Stimulated activated CD4-positive, alpha-beta T cell treated with anti-CD3 and anti-CD28 coated beads, Interleukin-1b, Interleukin-23, amount 100 ng/mL, for 1 hour (primary cell): ENCODE measurements at places on chromosomes 13 and 19.

DNA sequence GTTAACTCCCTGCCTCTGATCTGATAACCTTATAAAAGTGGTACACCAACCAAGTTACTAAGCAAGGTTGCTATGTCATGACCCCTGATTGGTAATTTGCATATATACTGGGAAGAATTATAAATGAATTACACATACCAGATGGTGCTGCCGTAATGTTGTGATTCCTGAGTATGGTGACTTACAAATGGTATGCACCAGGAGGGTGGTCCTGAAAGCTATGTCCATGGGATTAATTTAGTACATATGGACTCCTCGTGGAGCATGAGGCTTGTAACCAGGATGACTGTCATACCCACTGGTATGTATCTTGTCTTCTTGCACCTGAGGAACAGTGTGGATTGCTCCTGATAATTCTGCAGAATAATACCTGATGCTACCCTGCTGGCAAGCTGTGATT is 240.6 kb downstream of the GPC6 start:
- DNase-seq = no peak

DNA sequence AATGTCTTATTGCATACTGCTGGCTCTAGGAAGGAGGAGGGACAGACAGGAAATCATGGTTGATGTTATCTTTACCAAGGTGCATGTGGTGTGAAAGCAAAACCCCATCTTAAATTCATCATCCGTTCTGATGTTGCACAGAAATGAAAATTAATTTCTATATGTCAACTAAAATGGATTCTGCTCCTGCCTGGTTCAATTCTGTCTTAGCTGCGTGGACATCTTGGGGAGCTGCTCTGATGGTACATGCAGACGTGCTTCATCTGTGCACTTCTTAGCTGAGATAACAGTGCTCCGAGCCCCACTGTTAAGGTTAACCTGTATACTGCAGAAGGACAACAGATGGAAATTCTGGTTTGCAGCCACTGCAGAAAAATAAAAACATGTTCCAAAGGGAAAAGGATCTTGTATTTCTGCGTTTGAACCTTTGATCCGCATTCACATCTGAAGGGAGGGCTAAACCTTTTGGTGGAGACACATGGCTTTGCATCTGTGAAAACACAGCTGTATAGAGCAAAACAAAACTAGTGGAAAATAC is 155.6 kb downstream of the TM9SF2 start:
- no peak for DNase-seq

DNA sequence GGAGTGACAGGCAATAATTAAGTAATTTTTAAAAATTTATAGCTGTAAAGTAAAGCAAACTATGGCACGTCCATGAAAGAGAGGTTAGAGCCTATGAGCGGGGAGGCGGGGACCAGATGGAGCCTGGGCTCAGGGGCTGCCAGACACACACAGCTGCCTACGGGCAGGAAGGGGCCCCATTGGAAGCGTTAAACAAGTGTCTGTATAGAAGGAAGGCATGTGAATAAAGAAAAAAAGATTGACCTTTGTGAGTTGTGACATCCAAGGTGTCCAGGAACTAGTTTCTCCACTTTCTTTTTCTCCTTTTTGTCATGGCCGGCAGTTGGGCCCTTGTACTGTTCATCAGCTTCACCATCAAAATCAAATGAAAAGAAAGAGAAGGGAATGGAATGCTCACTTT is 56.8 kb downstream of the LRCH1 start:
- no peak for DNase-seq

DNA sequence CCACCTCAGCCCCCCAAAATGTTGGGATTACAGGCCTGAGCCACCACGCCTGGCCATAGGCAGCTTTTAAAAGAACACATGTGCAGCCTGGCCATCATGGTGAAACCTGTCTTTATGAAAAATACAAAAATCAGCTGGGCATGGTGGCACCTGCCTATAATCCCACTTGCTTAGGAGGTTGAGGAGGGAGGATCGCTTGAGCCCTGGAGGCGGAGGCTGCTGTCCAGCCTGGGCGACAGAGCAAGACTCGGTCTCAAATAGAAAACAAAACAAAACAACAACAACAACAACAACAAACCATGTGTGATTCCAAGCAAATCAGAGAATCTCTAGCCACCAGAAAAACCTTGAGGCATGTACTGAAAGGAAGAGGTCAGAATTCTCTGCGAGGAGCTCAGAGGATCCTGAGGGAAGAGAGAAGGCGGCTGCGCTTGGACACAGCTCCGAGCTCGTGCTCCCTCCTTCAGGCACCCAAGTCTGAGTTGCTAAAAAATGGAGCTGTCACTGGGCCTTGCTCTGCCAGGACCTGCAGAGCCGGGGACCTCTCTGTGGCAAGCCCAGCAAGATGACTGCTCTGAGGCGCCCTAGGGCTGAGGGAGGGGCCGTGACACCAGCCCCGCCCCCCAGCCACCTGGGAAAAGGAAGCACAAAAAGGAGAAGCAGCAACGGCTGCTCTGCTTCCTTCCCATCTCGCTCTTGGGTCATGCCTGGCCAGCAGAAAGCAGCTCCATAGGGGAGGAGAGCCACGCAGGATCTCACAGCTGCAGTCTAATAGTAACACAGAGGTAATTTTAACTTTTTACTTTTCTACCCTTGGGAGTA is at the start of gene ARL11:
Gene ARL11, plus strand, starts transcription at position 677 of the 822 bp plus-strand sequence. CDS start 1,941 bp downstream, outside the sequence.
- DNase-seq = no peak

DNA sequence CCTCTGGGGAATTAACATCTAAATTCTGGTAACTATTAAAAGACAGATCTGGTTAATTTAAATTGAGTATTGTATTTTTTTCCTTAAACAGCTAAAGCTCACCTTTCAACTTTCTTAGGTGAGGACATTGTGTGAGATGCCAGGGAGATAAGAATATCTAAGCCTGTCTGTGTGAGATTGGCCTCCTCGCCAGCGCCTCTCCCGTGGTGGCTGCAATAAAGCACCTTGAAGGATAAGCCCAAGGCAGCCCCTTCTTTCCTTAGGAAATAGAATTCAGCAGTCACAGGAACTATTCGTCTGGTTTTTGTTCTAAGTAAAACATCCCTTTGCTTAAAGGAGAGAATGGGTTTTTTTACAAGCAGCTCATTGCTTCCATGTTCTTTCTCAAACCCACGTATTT is 24.6 kb downstream of the NAXD start:
- DNase-seq = no peak

- no peak for DNase-seq
These were observed 123.4 kb upstream of the MCF2L start for GRCh38 chr13:112845511-112846144.

- no peak for DNase-seq
These were observed 10.9 kb downstream of the NCR1 start for GRCh38 chr19:54916822-54917221.

- DNase-seq = no peak
These were observed 793.5 kb downstream of the OLFM4 start for GRCh38 chr13:53822136-53822535.

GRCh38 chr13:50592412-50593155 is 250.9 kb downstream of the DLEU7 start:
- no peak for DNase-seq

GRCh38 chr13:109779074-109779473 is 7.3 kb downstream of the IRS2 start:
- DNase-seq = no peak

DNA sequence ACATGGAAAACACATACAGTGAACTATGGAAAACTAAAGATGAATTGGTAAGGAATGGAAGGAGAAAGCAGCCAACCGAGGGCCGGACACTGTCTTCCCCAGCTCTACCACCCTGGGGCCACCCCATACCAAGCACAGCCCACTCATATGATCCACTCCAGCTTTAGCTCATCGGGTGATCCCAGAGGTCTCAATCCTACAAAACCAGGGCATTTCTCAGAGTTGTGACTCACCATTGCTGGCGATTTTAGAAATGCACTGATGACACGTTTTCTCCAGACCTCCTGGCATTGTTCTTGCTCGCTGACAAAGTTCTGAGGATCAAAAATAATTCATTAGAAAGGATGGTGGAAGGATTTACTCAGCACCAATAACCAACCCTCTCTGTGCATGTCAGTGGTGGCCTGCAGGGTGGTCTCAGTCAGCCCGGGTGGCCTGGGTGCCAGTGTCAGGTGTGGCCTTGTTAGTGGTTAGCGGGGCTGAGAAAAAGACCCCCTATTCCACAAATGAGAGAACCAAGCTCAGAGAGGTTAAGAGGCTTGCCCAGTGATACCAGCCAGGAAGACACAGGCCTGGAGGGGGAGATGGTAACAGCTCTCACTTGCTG is 6.6 kb downstream of the TMEM272 start:
- DNase-seq = no peak

GRCh38 chr19:39195755-39196154 is 1.0 kb upstream of the NCCRP1 start:
- DNase-seq = no peak

DNA sequence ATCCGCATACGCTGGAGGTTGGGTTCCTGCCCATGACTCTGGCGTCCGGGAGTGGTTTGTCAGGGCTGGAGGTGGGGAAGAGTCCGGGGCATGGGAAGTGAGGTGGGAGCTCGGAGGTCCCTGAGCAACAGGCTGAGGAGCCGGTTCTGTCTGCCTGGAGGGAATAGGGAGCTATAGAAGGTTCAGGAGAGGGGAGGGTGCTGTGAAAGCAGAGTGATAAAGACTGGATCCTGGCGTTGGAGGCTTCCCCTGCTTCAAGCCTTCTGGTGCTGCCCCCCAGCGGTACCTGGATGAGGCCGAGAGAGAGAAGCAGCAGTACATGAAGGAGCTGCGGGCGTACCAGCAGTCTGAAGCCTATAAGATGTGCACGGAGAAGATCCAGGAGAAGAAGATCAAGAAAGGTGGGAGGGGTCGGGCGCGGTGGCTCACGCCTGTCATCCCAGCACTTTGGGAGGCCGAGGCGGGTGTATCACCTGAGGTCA is 2.6 kb downstream of the HMG20B start:
- no peak for DNase-seq

- no peak for DNase-seq
These were observed 796.9 kb downstream of the SLITRK1 start for GRCh38 chr13:83085186-83085900.

DNA sequence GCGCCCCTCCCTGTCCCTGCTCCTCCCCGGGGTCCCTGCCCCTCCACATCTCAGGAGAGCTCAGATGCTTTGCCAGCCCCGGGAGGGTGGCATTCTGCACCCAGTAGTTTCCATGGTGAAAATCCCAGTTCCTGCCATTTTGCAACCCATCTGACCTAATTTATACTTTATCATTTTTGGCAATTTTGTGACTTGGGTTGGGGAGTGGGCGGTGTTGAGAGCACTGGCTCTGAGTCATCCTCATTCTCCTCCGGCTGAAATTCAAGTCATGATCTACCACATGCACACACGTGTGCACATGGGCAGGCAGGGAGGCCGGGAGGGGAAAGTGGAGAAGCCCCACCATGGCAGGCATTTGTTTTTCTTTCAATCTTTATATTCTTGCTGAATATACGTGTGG is 208.6 kb downstream of the URI1 start:
- DNase-seq = no peak

- DNase-seq = no peak
These were observed 35.9 kb upstream of the CNMD start for GRCh38 chr13:52775511-52775910.

DNA sequence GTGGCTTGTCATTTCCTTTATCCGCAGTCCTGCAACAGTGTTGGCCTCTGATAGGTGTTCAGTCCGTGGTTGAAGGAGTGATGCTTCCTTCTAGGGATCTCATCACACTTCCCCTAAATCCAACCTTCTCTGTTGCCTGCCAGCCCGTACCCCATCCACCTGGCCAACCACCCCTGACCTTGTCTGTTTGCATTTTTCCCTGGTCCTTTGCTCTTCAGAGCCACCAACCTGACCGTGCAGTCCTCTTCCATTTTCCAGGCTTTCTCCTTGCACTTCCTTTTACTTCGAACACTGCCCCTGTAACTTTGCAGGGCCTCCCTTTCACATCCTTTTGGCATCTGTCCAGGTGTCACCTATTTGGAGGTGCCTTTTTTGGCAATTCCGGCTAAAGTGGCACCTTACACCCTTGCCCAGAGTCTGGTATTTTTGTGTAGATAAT is 696 bp downstream of the ZNF460 start:
- DNase-seq = no peak

- no peak for DNase-seq
These were observed 84.4 kb upstream of the SPATA13 start for GRCh38 chr13:24076109-24076508.

DNA sequence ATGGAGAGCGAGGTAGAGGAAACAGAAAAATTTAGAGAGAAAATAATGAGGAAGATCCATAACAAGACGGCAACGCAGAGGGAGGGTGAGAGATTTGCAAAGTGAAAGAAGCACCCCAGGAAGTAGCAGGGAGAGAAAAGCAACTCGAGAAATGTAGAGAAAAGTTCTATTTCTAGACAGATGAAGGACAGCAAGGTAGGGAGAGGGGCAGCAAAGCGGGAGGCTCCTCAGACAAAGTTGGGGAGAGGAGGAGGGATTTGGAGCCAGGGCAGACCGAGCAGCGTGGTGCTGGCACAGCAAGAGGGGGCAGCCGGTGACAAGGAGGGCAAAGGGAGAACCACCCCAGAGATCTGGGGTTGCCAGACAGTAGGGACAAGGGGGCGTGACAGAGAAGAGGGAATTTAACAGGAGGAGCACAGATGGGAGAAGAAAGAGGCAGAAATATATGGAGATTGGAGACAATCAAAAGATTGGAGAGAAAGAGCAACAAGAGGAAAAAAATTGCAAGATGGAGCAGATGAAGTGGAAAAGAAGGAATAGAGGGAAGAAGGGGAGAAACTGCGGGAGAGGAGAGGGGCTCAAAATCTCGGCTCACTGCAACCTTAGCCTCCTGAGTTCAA is 989 bp downstream of the ZNF766 start:
- no peak for DNase-seq

GRCh38 chr19:35713904-35714495 is 3.8 kb upstream of the KMT2B start:
- DNase-seq = no peak

DNA sequence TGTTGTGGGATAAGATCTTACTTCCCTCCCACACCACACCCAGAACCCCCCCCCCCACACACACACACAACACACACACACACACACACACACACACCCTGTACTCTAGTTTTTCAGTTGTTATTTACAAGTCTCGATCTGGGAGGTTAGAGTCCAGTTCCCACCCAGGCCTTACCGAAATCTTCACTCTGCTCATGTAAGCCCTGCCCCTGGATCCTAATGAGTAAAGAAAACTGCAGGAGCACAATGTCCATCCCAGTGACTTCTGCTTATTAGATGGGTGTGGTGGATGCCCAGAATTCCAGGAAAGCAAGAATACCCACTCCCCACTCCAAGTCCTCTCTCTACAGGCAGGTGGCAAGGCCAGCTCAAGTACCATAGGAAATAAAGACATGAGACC is 23.0 kb downstream of the STARD13 start:
- DNase-seq = no peak
